ENCODE measurements at places on chromosomes 1 and 21. TPM values are rescaled to one million over a fixed set of nuclear protein-coding genes. Genes with fewer than 3 reads are reported as not detected.

DNA sequence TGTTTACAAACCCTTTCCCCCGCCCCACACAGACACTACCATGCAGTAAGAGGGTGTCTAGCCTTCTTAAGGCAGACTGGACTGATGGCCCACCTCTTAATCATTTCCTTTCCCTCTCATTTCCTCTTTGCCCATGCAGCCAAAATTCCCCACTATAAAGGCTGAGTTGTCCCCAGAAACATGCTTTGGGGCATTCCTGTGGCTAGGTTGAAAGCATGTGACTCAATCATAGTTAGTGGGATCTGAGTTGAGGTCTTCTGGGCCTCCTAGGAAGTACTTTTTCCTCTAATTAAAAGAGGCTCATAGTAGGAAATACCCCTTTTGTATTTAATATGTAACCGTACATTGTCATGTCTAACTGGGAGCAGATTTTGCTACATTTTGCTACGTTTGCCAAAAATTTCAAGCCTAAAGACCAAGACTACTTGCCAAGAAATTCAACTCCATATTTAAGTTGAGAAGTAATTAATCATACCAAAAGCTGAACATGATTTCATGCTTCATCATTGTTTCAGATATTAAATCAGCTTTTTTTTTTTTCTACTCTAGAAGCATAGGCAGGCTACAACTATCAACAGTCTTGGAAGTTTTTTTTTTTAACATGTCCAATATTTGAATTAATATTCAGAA lies 174.7 kb downstream of the ADGRL4 start:
- DNase-seq: no peak

Gene ATP1A2
- total RNA-seq: not detected

Gene GPR25
- not detected for total RNA-seq

Gene USH2A
- total RNA-seq: not detected

DNA sequence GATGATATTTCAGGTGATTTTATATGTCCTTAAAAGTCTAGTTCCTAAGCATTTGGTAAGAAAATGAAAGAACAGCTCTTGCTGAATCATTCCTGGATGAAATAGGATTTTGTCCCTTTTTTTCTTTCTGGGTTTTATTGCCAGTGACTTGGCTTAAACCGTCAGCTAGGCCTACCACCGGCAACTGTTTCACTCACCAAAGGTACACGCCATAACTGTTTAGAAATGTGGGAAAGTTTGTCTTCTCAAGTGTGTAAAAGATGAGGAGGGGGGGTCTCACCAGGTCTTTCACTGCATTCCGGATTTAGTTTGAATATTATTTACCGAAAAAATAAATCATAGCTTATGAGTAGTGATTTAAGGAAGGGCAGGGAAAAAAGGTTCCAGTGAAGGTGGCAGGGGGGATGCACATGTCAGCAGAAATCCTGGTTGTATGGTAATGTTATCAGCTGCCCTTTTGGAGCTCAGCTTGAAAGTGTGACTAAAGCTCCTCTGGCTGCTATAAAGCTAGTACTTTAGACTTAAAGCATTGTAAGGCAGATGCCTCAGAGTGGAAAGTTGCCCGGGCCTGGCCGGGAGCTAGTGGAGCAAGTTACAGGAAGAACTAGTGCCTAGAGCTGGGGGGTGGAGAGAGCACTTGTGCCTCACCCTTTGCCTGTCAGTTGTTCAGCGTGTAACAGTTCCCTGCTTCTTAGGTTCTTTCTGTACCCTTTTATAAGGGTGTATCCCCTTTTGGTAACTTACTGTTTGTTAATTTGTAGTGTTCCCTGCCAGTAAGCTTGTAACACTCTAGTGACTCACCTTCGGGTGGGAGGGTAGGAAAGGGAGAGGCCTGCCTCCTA lies 3.1 kb downstream of the ATP1A1 start:
- no peak for DNase-seq

GRCh38 chr1:49765034-49765433 lies 258.7 kb downstream of the AGBL4 start:
- DNase-seq: no peak
